ENCODE measurements at places on chromosomes 7 and 10.

DNA sequence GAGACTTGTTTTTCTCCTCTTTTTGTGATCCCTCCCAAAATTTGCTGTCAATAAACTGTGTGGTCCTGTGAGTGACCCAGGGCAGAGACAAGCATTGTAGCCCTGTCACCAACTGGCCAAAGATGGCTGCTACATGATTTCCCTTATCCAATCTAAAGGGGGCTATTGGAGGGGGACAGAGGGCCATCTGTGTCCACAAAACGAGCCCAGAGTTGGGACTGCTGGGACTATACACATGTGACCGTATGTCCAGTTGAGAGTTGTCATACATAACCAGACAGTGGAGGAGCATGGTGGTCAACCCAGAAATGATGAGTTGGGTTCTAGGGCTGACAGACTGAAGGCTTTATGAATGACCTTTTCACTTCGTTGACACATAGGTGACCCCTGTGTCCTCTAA, 55.3 kb upstream of the SDK1 start:
- no peak for DNase-seq

DNA sequence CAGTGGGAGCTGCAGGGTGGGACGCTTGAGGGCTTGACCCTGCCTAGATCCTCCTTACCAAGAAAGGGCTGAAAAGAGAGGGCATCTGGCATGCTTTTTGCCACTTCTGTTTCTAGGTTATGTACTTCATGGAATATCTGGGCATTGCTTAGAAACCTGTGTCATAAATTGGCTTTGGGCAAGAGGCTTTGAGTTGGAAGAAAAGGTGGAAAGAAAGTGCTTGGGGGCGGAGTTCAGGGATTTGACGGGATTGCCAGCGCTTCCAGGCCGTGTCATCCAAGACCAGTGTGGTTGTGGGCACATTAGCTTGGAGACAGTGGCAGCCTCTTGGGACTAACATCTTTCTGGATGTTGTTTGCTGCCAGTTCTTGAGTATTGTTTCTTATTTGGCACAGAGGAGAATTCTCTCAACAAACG, 825 bp downstream of the ZNF862 start:
- no peak for DNase-seq

GRCh38 chr10:124614003-124614659, 130.0 kb downstream of the FAM53B start:
- DNase-seq = no peak

DNA sequence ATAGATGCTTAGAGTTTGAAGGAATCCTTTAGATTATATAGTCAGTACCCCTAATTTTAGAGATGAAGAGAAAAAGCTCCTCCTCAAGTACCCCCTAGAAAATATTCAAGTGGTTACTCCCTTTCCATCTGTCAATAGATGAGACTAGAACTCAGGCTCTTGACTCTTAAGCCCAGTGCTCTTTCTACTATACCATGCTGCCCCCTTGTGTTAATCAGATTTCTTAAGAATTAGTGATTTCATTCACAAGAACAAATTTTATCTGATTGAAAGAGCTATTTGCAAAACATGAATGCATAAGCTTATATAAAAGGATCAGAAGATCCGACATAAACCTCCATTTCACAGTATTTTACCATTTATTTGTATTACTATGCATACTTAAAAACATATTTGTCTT, 179.3 kb downstream of the TFEC start:
- no peak for DNase-seq

DNA sequence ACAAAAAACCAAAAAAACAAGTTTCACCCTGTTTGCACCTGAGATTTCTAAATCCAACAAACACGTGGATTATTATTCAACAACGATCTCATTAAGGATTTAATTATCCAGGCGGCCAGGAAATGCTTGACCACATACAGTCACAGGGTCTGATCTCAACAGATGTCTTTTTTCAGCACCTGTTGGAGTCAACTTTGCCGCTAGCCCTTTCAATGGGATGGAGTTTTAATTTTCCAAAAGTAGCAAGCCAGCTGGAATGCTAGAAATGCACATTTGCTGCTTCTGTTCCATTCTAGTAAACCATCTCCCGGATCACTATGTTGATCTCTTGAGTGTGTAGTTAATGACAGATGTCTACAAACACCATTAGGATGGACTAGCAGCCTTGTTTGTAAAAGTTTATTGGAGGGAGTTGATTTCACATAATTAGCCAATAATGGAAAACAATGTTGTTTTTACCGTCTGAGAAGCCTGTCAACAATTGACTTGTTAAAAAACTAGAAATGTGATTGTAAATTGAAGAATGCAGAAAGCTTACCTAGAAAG, 64.2 kb upstream of the DKK1 start:
- no peak for DNase-seq

GRCh38 chr10:33914746-33915145, 580.3 kb upstream of the NRP1 start:
- no peak for DNase-seq

DNA sequence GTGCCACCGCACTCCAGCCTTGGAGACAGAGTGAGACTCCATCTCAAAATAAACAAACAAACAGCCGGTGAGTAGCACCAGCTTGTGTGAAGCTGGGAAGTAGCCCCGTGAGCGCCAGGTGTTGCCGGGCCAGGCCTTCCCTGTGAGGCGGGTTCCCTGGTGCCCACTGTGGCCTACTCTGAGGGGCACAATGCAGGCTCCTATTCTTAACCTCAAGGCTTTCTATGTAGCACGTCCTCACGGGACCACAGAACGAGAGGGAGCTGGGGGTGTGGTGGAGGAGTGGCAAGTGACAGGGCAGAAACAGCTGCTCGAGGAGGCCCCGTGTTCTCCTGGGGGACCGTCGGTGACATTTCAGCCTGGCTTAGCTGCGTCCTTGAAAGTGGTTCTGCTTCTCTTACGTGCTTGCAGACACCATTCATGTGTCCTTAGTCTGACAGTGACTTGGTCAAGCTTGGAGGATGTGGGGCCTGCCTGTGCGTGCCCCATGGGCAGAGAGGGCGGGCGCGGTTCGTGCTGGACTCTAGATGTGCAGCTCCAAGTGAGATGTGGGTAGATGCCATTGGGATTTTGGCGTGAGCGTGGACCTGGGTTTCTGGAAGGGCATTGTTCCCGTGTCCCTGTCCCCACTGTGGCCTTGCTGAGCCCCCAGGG, 116.6 kb downstream of the NKX6-2 start:
- DNase-seq = no peak

GRCh38 chr7:116902867-116903266, 40.5 kb downstream of the CAPZA2 start:
- DNase-seq = no peak

DNA sequence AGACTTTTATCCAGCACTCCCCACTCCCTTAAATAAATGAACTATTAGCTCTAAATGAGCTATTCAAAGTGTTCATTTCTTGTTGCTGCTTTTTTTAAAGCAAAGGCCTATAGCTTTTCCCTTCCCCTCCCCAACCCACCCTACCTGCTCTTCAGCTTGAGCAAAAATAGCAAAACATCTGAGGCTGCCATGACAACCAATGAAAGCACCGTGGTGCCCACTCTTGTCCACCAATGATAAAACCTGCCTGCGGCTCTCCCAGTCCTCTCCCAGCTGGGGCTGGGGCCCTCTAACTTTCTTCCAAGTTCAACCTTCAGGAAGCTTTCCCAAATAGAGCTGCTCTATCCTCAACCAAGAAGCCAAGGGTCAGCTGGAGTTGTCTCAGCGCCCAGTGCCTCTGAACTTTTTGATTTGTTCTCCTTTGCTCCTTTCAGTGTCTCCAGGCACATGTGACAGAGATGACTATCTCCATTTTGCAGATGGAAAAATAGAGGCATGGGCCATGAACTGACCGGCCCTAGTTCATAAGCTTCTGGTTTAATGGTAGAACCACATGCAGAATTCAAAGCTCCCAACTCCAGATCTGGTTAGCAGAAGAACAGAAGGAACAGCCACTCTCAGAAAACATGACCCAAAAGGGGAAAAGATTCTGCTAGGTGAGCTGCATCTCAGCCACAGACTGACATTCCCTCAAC, 47.7 kb downstream of the PIK3AP1 start:
- DNase-seq = no peak

DNA sequence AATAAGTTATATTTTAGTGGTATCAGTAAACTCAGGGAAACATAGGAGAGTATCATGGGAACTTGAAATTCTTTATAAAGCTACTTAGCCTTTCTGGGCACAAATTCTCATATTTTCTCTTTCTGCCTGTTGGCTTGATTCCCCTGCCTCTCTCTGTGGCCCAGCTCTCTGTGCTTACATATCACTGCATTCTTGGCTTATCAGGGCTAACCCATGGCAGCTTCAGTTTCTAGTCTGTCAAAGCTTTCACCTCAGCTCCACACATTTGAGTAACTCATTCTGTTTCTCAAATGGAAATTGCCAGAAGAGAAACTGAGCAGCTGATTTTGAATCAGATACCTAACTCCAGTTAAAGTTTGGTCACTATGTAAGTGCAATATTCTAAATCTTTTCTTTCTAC, 713.1 kb downstream of the DNAJB9 start:
- no peak for DNase-seq

GRCh38 chr10:6713716-6714115, 133.6 kb upstream of the PRKCQ start:
- DNase-seq = no peak

GRCh38 chr7:158828133-158829020, 932 bp downstream of the ESYT2 start:
- no peak for DNase-seq

DNA sequence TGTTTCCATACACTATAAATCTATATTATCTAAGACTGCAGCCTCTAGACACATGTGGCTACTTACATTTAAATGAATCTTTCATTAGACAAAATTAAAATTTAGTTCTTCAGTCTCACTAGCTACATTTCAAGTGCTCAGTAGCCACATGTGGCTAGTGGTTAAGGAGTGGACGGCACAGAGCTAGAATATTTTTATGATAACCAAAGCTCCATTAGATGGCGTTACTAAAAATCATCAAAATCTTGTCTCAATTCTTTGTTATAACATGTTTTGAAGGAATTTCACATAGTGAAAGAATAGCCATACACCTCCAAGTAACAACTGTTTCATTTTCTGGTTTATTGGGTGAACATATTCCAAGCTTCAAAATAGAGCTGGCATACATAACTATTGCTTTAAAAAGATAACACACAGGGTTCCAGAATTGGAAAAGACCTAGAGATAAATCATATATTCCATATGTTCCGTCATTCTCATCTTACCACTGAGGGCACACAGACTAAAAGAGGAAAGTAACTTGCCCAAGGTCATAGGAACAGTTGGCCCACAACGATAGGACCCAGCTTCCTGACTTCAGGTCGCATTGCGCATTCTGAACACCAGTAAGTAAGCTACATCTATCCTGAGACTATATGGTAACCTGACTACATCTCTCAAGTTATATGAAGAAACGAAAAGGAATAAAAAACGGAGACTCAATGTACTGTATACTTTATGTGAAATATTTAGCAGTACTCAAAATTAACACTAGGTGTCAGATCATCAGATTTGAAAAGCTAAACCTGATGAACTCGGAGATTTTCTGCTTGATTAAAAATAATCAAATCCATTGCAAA, 66.6 kb downstream of the CAV1 start:
- no peak for DNase-seq

DNA sequence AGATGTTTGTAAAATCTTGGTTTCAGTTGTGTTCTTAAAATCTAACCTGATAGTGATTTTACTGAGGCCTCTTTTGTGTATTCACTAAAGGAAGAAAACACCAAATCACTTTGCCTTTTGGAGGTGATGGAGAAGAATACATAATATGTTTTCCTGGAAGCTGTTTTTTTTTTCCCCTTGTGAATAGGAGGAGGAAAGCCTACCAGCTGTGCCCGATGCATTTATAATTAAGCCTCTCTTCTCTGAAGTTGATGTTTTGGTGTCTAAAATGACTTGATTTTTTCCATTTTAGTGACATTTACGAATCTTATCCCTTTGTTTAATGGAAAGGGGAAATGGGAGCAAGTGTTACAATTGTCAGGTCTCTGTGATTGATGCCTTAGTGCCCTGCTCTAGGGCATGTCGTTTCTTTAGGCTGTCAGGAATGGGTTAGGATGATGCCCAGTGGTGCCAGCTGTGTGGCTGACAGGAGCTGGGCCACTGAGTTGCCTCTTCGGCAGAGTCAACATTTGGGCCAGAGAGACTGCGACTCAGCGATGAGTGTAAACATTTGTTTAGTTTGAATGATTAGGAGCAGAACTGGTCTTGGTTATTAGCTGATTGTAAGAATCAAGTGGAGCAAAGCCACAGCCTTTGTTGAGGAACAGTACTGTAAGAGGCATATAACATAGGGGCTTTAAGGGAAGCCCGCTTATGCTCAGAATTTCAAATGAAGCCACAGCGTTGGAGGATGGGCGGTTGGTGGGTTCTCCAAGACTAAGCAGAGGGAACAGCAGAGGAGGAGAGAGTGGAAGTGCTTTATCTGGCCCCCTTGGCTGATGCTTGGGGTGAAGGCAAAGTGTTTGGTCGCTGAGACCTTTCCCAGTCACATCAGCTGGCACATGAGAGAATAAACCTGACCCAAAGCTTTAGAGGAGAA, 81.6 kb downstream of the CDK14 start:
- no peak for DNase-seq

- no peak for DNase-seq
These were observed 28.7 kb downstream of the GHRHR start for GRCh38 chr7:30992414-30992813.

- no peak for DNase-seq
These were observed 16.7 kb upstream of the SYPL1 start for GRCh38 chr7:106128836-106129235.

DNA sequence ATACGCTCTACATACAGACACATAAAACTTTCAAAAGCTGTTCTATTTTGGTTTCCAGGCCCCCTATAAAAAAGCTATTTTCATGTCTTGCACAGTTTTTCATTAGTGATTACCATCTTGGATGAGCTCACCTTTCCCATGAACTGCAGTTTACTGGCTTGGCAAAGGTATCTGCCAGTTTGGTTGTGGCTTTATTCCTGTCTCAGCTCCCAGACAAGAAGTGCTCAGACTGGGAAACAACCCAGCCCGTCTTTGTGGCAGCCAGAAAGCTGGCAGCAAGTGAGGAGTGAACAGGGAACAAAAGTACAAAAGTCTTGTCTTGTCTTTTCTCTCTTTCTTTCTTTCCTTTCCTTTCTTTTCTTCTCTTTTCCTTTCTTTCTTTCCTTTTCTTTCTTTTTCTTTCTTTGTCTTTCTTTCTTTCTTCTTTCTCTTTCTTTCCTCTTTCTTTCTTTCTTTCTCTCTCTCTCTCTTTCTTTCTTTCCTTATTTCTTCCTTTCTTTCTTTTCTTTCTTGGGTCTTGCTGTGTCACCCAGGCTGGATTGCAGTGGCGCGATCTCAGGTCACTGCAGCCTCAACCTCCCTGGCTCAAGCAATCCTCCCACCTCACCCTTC, 138.8 kb downstream of the CFAP58 start:
- DNase-seq = no peak

DNA sequence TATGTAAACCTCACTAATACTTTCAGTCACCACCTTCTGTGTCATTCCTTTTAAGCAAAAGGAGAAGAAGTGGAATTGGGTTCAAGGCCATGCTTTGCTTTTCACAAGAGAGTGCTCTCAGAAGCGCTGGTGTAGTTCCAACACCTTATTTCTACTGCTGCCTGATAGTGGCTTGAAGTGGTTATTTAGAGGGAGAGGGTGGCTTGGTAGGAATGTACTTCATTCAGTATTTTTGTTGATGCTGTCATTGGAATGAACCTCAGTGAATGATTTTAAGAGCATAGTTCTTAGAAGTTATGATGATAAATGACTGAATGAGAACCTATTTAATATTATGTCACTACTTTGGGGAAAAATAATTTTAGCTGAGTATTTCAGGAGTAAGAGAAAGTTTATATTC, 396.7 kb downstream of the EXOC4 start:
- DNase-seq = no peak

GRCh38 chr10:71045204-71045809, 156.9 kb upstream of the PCBD1 start:
- no peak for DNase-seq
